ENCODE measurements at places on chromosomes 11 and 22.

- DNase-seq = no peak
Observed at GRCh38 chr11:65625628-65626342, 10.2 kb downstream of the PCNX3 start.

GRCh38 chr11:7160814-7161489 lies 72.2 kb downstream of the RBMXL2 start:
- no peak for DNase-seq

DNA sequence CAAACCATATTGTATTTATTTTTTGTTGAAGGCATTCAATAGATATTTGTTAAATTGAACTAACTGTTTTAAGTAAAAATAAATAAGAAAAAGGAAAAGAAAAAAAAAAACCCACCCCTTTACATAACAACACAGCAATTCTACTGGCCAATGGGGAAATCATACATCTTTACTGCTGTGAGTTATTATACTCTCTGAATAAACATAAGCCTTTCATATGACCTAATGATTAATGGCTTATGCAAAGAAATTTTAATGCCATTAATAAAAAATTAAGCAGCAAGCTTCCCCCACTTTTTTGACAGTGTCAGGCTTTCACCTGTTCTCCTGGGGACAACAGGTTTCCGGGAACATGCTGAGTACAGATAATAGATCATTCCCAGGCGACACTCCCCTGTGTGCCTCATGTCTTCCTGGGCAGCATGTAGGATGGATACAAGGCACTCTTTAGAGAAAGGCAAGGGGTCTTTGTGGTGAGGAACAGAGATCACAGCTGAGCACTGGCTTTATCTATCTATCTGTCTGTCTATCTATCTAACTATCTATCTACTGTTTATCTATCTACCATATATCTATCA lies 676.0 kb downstream of the NTM start:
- DNase-seq = no peak

GRCh38 chr11:72951888-72952287 lies 137.7 kb downstream of the ATG16L2 start:
- no peak for DNase-seq

GRCh38 chr11:107140983-107141382 lies 122.7 kb upstream of the GUCY1A2 start:
- DNase-seq = no peak

DNA sequence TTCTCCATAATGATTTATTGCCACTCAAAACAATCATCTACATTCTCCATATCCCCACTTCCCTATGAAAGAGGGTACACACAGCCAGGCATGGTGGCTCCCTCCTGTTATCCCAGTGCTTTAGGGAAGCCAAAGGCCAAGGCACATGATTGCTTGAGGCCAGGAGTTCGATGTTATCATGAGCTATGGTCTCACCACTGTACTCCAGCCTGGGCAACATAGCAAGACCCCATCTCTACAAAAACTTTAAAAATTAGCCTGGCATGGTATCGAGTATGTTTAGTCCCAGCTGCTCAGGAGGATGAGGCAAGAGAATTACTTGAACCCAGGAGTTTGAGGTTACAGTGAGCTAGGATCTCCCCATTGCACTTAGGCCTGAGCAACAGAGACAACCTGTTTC lies 6.0 kb downstream of the HPS5 start:
- DNase-seq = no peak

DNA sequence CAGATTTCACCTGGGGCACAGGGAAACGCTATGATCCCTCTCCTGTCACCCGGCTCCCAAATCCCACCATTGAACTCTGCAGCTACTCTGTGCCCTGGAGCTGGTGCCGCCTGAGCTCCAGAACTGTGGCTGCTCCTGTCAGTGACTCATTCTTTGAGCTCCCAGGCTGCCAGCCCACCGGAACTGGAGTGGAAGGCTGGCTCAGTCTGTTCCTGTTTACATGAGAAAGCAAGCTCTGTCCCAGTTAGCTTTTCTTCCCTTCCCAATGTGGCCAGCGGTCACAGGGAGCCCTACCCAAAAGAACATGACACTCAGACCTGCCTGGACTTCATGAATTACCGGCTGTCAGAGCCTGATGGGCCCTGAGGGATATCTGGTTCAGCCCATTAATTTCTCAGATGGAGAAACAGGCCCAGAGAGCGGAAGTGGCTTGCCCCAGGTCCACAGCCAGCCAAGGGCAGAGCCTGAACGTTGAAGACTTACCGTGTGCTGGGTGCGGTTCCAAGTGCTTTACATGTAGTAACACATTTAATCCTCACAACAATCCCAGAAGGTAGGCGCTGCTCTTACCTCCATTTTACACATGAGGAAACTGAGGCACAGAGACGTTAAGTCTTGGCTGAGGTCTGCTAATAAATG lies 23.8 kb upstream of the IGSF22 start:
- no peak for DNase-seq

DNA sequence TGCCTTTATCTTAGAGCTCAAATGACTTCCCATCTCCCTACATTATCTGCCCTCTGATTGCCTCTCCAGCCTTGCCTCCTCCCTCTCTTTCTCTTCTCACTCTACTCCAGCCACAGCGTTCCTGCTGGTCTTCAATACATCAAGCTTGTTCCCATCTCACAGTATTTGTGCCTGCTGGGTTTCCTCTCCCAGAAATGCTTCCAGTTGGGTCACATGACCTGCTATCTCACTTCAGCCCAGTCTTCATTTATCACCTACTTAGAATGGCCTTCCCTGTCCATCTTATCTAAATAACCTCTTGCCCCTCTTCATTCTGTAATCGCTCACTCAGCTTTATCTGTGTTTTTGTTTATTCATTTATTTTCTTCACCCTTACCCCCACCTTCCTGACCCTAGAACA lies 61.8 kb upstream of the FAR1 start:
- no peak for DNase-seq

DNA sequence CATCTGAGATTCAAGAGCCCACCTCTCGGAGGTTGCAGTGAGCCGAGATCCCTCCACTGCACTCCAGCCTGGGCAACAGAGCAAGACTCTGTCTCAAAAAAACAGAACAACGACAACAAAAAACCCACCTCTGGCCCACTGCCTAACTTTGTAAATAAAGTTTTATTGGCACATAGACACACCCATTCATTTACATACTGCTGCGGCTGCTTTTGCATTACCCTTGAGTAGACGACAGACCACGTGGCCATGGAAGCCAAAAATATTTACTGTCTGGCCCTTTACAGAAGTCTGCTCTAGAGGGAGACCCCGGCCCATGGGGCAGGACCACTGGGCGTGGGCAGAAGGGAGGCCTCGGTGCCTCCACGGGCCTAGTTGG lies 47.0 kb downstream of the GRAMD4 start:
- no peak for DNase-seq

DNA sequence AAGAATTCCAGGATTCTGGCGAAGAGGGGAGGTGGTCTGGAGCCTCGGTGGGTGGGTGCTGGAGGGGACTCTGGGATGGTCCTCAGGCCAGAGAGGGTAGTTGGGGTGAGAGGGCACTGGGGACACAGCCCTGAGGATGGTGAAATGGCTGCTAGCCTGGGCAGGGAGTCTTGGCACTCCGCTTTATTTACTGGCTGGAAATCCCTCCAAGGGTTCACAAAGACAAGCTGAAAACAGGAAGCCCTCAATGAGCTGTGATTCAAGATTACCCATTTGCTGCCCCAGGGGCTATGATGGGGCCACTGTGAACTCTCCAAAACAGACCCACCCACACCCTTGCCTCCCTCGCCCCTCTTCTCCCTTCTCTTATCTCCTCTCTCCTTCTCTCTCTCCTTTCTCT lies 71.9 kb downstream of the FBXO7 start:
- DNase-seq = no peak

GRCh38 chr11:37762079-37762478 lies 1164.0 kb upstream of the RAG2 start:
- DNase-seq = no peak

- DNase-seq = peak; percentile 55
Observed at GRCh38 chr22:25746012-25746373, 4.0 kb downstream of the MYO18B start.

DNA sequence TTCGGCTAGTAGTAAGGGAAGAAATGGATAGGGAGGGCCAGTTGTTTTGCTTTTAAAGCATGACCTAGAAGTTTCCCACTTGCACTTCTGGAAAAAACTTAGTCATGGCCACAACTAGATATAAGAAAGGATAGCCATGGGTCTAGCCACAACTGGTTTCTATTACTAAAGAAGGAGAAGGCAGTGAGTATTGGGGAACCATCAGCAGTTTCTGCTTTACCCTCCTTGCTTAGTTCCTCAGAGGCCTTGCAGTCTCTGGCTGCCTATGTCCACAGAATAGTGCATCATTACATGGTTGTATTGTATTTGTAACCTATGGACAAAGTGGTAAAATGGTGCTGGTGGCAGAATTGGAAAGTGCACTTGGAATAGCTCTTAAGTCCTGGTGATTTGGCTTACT lies 35.6 kb downstream of the NXPE1 start:
- no peak for DNase-seq

- no peak for DNase-seq
Observed at GRCh38 chr22:27220339-27220738, 563.0 kb downstream of the MIAT start.

DNA sequence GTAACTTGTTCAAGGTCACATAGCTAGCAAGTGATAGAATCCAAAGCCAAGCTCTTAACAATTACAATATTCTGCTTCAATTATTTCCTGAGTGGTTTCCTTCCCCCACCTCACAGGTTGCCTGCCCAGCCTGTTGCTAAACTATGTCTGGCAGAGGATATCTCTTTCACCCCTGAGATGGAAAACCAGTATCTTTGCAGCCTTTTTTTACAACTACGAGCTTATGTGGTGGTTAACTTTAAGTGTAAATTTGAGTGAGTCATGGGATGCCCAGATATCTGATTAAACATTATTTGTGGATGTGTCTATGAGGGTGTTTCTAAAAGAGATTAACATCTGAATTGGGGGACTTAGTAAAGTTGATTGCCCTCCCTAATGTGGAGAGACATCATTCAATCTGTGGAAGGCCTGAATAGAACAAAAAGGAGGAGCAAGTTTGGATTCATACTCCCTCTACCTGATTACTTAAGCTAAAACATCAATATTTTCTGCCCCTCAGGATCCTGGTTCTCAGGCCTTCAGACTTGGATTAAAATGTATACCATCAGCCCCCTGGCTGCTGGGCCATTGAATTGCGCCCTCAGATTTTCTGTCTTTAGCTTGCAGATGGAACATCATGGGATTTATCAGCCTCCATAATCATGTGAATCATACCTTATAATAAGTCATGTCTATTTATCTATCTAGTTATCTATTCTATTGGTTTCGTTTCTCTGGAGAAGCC lies 911.9 kb downstream of the METTL15 start:
- DNase-seq = no peak

DNA sequence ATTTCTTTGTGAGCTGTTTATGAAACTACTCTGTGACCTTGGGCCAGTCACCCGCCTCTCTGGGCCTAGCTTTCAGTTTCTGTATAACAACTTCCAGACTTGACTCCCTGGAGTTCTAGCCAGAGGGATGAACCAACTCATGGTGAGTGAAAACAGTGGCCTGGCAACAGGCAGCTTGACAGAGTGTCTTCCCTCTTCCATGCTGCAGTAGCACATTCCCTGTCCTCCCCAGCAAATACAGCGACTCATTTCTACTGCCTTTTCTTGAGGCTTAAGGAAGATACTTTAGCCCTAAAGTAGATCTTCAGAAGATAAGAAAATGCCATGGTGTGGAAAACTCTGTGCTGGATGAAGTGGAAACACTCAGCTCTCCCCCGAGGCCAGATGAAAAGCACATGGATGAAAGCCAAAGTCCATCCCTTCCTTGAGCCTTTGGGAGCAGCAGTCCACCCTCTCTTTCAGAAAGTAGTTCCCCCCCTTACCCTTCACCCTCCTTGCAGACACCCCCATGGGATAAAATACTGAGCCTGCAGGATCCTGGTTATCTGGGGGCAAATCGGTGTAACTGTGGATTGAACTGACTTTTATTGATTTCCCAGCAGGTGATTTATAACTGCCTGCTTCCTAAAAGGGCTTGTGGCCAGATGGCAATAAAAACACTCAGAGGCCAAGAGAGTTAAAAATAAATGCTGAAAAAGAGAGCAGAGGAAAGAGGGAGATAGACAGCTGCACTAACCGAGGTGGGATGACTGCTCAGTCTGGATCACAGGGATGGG lies 24.1 kb downstream of the IRAG1 start:
- DNase-seq = no peak

- DNase-seq = no peak
Observed at GRCh38 chr11:115368616-115369015, 135.6 kb downstream of the CADM1 start.

- DNase-seq = no peak
Observed at GRCh38 chr11:34214961-34215805, 109.8 kb downstream of the NAT10 start.

- no peak for DNase-seq
Observed at GRCh38 chr11:78281511-78281910, 92.8 kb downstream of the USP35 start.

- DNase-seq = no peak
Observed at GRCh38 chr11:115408036-115408921, 95.9 kb downstream of the CADM1 start.

GRCh38 chr22:32765132-32765618 lies 36.3 kb upstream of the TIMP3 start:
- DNase-seq = no peak

DNA sequence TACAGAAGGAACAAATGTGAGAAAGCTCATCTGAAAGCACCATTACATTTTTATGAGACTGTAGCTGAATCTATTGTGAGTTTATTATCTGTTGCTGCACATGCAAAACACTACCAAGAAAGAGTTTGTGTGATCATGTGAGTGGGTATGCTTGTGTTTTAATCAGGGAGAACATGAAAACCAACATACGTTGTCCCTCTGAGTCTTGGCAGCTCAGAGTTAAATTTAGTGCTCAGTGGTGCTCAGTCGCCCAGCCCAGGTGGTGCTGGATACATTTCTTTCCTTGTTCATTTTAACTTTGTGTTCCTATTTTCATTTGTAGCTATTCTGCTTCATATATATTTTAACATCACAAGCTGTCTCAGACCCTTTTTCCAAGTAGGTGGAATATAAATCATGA lies 500.6 kb downstream of the NTM start:
- DNase-seq = no peak

- DNase-seq = no peak
Observed at GRCh38 chr11:69293819-69294505, at the start of gene MYEOV. Gene MYEOV (plus strand): TSS chr11:69294155. CDS start chr11:69295355, 1,200 bp downstream.

DNA sequence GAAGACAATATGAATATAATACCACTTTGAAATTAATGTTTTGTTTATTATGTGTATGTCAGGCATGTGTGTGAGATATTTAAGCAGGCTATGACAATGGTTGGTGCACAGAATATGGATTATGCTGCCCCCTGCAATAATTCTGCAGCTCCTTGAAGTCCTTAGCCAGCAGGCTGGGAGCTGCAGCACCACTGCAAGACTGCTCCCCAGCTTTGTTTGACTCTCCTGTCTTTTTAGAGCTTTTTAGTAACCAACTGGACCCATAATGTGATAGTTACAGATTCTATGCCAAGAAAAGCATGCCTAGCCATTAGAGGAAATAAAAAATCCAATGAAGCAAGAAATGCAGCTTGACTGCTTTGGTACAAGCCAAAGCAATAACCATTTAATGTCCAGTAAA lies 535.1 kb downstream of the TMEM135 start:
- no peak for DNase-seq

GRCh38 chr11:46675288-46675851 lies 25.0 kb downstream of the ARHGAP1 start:
- DNase-seq = no peak

Data from T-helper 1 cell (primary cell).